Esophagus squamous epithelium (tissue), 5 donors: ENCODE measurements at places on chromosomes 4 and X.

DNA sequence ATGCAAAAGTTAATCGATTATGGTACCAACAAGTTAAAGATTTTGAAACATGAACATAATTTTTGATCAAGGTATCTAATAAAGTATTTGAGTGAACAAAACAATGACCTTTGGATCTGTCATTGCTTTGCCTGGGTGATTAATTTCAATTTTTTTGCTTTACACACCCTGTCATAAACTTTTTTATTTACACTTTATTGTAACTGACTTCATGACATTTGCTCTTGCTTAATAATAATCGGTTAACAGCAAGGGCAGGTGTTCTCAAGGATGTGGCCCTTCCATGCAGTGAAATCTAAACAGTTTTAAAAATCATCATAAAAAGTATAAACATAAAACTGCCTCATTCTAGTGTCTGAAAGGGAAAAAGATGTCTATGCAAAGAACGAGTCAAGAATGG lies 24.1 kb downstream of the ATOH1 start:
- no peak for DNase-seq

GRCh38 chr4:38768968-38769394 lies 13.8 kb downstream of the TLR10 start:
- no peak for DNase-seq

GRCh38 chr4:125315576-125316400 lies 1.0 kb downstream of the FAT4 start:
- DNase-seq = no peak

DNA sequence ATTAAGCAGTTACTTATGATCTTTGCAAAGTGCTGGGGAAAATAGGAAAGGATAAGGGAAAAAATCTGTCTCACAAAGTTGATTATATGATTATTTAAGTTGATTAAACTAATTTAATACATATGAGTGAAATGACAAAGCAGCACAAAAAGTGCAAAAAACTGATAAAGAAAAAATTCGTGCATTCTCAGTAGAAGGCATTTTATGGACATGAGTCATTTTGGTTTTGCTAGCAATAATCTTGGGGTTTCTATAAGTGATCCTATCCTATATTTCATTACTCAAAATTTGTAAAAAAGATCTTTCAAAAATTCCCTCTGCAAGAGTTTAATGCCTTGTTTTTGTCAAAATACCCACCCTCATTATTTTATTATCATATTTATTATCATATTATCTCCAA lies 224.2 kb upstream of the ANXA10 start:
- DNase-seq = no peak
